ENCODE measurements at places on chromosomes 1 and 21.

DNA sequence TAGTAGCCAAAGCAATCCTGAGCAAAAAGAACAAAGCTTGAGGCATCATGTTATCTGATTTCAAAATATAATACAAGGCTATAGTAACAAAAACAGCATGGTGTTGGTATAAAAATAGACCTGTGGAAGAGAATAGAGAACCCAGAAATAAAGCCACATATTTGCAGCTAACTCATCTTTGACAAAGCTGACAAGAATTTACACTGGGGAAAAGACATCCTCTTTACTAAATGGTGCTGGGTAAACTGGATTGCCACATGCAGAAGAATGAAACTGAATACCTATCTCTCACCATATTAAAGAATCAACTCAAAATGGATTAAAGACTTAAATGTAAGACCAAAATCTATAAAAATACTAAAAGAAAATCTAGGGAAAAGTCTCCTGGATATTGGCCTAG is 59.5 kb upstream of the CD55 start:
- DNase-seq = no peak

DNA sequence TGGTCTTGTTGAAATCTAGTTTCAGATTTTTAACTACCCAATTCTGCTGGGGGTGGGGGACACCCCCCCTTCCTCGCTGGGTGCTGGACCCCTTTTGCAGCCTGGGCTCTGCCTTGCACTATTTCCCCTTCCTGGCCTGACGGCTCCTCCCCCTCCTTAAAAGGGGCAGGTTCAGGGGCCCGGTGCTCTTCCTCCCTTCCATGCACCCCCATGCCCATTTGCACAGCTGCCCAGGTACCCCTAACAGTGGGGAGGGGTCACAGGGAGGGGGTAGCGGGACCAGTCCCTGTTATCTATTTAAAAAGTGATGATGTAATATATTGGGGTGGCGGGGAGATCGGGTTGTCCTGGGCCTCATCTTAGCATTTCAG is 15.3 kb downstream of the ZBTB7B start:
- peak; percentile 30 for DNase-seq

- DNase-seq = no peak
These were observed 75.5 kb downstream of the PSMG1 start for GRCh38 chr21:39107739-39108138.

- DNase-seq = no peak
These were observed 365.8 kb downstream of the KIF26B start for GRCh38 chr1:245520611-245521010.

DNA sequence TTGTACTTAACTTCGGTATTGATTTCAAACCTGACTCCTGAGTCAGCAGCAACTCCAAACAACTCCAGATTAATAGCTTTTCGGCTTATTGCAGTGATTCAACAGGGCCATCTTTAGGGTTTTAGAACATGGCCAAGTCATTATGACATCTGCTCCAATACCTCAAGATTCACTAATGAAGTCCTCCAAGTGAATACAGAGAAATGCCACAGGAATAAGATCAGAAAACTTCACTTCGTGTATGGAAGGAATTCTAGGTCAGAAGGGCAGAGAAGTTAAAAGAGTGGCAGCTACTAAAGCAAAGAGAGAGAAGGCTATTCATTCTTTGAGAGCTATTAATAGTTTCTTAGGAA is 7.6 kb upstream of the C1orf116 start:
- DNase-seq = no peak

GRCh38 chr1:170910273-170910672 is 25.1 kb upstream of the MROH9 start:
- no peak for DNase-seq

- peak; percentile 83 for DNase-seq
These were observed 148.4 kb downstream of the GPATCH2 start for GRCh38 chr1:217482356-217483102.

DNA sequence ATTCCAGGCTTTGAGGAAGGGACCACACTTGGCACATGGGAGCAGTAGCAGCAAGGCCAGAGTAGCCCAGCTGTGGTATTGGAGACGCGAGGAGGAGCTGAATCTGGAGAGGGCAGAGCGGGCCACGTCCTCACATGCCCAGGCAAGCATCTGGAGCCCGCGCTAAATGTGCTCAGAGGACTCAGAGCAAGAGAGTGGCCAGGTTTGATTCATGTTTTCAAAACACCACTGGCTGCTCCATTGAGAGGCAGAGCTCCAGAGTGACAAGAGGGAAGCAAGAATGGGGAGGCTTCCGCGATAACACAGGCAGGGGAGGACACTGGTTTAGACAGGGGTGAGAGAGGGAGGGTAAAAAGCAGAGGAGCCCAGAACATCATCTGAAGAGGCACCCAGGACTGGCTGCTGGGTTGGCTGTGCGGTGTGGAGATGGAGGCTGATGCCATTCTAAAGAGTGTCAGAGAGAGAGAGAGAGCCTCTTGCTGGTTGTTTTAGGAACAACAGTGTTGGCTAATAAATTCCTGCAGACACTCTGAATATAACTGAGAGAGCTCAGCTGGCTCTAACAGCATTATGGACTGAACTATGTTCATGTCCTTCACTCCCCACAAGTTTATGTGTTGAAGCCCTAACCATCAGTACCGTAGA is 32.3 kb downstream of the RCAN1 start:
- DNase-seq = peak; percentile 35

DNA sequence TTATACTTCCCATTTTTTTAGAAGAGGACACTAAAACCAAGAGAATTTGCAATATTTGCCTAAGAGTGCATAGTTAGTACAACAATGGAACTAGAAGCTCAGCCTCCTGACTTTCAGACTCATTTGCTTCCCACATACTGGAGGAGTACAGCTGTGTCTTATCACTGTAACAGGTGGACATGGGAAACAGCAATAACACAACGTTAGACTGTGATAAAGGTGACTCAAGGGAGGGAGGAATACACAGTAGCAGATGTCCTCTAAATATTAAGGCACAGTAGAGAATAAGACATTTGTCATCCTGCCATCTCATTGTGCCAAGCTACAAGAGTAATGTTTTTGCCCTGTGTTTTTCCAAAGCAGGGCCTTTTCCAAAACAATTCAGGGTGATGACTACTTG is 55.4 kb upstream of the JAK1 start:
- DNase-seq = no peak

DNA sequence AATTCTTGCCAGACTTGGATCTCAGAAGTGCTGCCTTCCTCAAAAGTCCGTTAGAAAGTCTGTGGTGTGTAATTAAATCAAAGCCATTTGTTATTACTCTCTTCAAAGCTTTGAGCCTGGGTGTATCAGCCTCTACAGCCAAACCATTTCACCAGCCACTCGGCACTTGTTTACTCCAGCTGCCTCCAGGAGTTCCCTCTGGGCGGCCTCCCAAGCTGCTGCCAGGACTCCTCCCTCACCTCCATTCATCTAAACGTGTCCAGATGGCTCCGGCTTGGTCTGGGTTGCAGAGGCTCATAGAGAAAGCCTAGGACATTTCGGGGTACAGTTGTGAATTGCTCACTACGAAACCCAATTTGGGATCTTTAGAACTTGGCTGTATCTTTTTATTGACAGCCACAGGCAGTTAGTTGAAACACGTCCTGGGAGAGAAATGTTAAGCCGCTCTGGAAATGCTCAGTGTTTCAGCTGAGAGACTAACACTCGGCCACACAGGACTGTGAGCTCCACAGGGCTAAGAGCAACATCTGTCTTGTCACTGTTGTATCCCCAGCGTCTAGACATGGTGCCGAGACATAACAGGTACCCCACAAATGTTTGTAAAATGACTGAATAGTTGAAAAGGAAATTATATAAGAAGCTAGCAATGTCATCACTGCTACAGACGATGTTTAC is 116.9 kb upstream of the NGF start:
- no peak for DNase-seq

DNA sequence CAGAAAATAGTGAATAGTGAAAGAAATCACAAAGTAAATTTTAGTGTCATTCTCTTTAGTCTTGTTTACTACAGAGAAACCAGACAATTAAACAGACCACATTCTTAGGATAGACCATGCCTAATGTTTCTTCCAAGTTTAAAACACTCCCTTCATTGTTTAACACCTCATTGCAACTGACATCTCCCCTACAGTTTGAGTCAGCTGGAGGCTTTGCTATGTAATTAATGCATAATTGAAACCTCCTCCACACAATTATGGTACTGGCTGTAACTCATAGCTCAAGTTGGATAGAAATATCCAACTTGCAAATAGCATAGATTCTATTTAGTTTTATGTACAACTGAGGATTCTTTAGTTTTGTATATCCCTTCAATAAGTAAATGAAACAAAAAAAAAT is 35.2 kb upstream of the B3GALT2 start:
- no peak for DNase-seq

DNA sequence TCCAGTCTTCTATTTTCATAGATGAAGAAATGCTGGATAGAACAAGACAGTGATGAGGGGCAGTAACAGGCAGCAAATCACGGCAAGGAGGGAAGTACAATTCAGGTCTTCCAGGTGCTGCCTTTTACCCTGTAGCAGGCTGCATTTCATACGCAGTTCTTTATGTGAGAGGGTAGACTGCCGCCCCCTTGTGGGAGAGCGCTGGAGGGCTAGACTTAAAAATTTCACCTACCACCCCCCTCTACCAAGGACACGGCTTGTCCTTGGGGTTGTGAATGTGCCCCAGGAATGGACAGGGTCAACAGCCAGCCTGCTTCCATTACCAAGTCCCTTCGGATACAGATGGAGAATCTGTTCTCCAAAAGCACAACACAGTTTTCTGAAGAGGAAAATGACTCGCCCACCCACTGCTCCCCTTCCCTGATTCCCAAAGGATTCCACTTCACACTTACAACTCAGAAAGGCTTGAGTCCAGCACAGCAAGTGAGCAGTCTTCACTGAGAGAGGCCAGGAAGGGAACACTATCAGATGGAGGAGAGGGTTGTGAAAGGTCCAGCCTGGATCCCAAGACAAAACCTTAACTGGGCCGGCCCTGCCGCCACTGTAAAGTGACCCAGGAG is 7.4 kb downstream of the WDR77 start:
- DNase-seq = peak; percentile 81

DNA sequence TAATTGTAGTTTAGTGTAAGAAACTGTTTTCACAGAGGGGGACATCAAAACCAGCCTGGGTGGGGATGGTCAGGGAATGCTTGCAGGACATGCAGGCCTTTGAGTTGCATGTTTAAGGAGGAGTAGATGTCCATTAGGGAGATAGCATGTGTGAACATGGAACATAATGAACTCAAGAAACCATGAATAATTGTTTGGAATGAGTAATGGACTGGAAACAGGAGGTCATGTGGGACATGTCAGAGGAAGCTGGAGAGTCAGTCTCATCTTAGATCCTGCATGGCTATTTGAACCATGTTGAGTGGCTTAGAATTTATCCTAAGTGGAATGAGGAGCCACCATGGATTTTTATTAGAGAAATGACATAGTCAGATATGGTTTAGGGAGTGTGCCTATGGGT is 86.4 kb downstream of the RPE65 start:
- no peak for DNase-seq

GRCh38 chr1:212254853-212255363 is 30.3 kb upstream of the PPP2R5A start:
- DNase-seq = no peak

DNA sequence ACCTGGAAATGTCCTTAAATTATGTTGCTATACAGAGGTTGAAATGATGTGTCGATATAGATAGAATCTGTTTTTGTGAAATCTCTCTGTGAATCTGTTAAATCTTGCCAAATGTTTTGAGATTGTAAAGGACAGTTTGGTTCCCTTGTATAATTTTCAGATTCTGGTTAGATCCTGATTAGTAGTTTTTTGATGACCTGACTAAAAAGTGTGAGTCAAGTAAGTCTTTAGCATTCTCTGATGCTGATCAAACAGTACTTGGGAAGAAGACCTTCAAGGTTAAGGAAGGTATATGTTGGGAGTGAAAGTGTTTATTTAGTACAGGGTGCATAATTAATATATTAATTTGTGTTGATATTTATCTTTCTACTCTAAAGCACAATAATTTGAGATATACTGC is 32.7 kb downstream of the DDI2 start:
- no peak for DNase-seq

GRCh38 chr21:38747810-38748209 is 57.9 kb upstream of the ETS2 start:
- no peak for DNase-seq

DNA sequence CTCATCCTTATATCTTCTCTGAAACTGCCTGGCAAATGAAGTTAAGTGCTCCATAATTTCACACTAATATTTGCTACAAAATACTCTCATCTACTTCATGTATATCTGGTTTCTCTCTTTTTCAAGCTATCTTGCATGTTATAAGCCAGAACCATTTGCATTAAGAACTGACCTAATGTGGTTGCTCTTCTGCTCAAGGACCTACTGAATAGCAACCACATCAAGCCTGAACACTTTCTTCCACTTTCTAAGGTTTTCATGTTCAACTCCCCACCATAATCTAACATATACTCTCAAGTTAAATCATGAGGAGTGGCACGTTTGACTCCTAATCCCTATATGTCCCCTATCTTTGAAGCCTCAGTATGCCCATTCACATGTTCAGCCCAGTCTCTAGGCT is 27.2 kb downstream of the RGS1 start:
- no peak for DNase-seq

DNA sequence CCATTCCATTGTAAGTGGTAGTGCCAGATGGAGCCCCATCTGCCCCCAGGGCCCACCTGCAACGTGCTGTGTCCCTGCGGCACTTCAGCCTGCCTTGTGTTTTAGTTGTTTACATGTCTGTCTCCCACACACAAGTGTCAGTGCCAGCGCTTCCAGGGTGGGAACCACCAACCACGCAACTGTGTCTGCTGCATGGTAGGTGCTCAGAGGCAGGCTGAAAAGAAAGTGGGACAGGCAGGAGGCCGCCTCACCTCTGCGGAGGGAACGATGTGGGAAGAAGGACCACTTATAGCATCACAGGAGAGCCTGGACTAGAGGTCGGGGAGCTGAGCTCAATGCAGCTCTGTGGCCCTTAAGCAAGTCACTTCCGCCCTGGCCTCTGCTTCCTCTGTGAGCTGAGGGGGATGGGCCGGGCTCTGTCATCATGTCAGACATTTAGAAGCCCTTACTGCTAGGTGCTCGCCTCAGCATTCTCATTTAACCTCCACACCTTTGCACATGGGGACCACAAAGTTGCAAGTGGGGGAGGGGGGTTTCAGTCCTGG is 17.9 kb downstream of the SLC9A1 start:
- peak; percentile 94 for DNase-seq

DNA sequence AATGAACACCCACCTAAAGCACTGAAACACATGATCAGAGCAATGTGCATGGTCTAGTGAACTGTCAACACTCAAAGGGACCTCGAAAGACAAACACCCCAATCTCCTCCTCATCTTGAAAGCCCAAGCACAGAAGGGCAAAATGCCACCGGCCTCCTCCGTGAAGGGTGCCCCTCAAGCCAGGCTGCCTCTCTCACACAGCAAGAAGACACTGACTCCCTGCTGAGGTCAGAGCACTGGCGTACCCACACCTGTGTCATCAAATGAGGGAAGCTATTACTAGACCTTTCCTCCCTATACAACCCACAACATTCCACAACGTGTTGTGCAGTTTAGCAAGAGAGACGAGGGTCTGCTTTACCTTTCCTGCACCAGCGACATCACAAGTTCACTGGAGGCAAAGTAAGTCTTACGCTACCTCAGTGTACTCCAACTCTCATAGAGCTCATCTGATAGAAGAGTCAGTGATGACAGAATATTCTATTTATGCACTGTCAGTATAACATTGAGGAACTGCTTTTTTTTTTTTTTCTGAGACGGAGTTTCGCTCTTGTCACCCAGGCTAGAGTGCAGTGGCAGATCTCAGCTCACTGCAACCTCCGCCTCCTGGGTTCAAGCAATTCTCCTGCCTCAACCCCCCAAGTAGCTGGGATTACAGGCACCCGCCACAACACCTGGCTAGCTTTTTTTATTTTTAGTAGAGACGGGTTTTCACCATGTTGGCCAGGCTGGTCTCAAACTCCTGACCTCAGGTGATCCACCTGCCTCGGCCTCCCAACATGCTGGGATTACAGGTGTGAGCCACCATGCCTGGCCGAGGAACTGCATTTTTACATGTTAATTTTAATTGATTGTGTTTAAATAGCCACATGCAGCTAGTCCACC is 3.3 kb downstream of the SH3BP5L start:
- DNase-seq = no peak
